Right atrium auricular region (tissue), 2 donors: ENCODE measurements at places on chromosomes 5 and 9. TPM values are rescaled to one million over a fixed set of nuclear protein-coding genes. Genes with fewer than 3 reads are reported as not detected.

DNA sequence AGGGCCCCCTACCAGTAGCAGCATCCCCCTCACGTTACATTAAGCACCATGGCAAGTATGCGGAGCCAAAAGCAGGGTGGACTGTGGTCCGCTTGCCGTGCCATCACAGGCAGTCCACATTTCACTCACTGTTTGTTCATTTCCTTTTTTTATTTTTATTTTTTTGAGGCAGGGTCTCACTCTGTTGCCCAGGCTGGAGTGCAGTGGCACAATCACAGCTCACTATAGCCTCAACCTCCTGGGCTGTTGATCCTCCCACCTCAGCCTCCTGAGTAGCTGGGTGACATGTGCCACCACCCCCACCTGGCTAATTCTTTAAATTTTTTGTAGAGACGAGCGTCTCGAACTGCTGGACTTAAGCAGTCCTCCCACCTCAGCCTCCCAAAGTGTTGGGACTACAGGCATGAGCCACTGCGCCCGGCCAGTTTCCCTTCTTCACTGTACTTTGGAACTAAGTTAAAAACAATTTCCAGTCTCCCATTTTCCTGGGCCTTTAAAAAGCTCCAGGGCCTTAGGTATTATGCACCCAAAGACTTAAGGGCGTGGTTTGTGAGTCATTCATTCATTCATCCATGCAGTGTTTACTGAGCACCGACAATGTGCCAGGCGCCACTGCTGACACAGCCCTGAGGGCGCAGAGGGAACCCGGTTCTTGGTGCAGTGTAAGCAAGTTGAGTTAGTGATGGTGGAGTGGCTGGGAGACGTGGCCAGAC lies 19.9 kb downstream of the PRRX2 start:
- no peaks in the 10 kb centered on the region for H3K4me1 ChIP-seq
- H3K4me3 ChIP-seq = no peak overlapping the region
- H3K27ac ChIP-seq = no peak overlapping the region
- H3K27me3 ChIP-seq = no peaks in the 10 kb centered on the region
- DNase-seq = no peak
- no peaks in the 10 kb centered on the region for H3K36me3 ChIP-seq

DNA sequence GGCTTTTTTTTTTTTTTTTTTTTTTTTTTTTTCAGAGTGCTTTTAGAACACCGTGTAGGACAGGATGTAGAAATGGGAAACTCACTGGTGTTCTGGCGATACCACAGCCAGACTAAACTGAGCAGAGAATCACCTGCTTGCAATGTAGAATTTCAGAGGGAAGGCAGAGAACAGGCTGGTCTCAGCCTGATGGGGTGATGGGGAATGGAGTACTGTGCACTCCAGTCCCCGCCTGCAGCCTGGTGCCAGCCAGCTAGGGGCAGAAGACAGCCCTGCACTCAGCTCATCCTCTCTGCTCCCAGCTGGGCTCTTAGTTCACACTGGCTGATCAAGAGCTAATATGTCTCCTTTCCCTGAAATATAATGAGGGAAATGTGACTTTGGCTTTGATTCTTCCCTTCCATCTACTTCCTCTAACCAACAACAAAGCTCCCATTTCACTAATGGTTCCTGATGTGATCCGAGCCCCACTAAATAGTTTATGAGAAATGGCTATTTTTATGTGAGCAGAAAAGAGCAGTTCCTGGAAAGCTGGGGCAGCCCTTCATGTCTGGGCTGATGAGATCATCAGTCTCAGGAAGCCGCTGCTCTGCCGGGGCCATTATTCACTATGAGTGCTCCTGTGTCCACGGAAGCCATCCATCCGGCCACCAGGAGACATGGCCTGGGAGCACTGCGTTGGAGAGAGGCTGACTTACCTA lies 209.7 kb downstream of the GADD45G start:
- peak; percentile 58 for DNase-seq
- H3K36me3 ChIP-seq = no peaks in the 10 kb centered on the region
- no peaks in the 10 kb centered on the region for H3K27me3 ChIP-seq
- no peak overlapping the region for H3K27ac ChIP-seq
- H3K4me3 ChIP-seq = no peak overlapping the region
- H3K4me1 ChIP-seq = peaks cover 37% of the 10 kb centered on the region

DNA sequence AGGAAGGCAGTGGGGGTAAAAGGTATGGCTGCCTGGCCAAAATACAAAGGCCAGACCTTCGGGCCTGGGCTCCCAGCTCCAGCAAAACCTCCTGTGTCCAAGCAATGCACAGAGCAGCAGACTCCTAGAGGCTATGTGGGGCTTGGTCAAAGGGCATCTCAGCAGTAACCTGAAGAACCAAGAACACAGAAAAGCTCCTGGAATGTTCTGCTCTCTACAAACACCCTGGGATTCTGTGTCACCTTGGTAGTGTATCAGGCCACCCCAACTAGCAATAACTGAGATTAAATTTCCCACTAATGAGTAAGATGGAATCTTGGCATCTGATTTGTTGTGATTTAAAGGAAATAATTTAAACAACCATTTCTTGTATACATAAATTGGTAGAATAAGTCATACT lies 158.6 kb downstream of the GLIS3 start:
- no peak for DNase-seq
- H3K4me1 ChIP-seq = no peaks in the 10 kb centered on the region
- H3K36me3 ChIP-seq = no peaks in the 10 kb centered on the region
- H3K4me3 ChIP-seq = no peak overlapping the region

- H3K36me3 ChIP-seq = peaks cover 58% of the 10 kb centered on the region
- H3K4me3 ChIP-seq = no peak overlapping the region
- H3K27me3 ChIP-seq = no peaks in the 10 kb centered on the region
- H3K27ac ChIP-seq = no peak overlapping the region
- DNase-seq = peak; percentile 32
Measured at GRCh38 chr9:92649007-92649406, 20.9 kb downstream of the IPPK start.

- no peak for DNase-seq
- no peaks in the 10 kb centered on the region for H3K4me1 ChIP-seq
- no peaks in the 10 kb centered on the region for H3K27me3 ChIP-seq
- no peak overlapping the region for H3K4me3 ChIP-seq
- H3K36me3 ChIP-seq = no peaks in the 10 kb centered on the region
Measured at GRCh38 chr5:91478096-91478495, 95.0 kb upstream of the ARRDC3 start.

DNA sequence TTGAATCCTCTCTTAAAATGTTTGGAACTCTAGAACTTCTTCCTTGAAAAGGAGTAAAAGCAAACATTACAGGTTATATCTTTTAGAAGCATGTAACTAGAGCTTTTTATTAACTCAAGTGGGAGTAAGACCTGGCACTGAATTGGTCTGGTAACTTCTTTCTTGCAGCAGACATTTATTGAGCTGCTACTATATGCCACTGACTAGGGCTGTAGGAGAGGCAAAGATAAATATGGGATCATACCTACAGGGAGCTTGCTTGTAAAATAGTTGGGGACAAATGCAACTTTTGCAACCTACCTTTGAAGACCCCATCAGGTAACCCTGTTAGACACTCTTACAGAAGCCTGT lies 231.9 kb upstream of the TUT7 start:
- H3K27me3 ChIP-seq = no peaks in the 10 kb centered on the region
- no peaks in the 10 kb centered on the region for H3K4me1 ChIP-seq
- H3K36me3 ChIP-seq = no peaks in the 10 kb centered on the region
- no peak overlapping the region for H3K4me3 ChIP-seq
- peak overlapping the region; percentile 52 for H3K27ac ChIP-seq

GRCh38 chr5:163106098-163106497 lies 331.3 kb upstream of the CCNG1 start:
- no peak overlapping the region for H3K27ac ChIP-seq
- H3K4me1 ChIP-seq = no peaks in the 10 kb centered on the region
- no peaks in the 10 kb centered on the region for H3K27me3 ChIP-seq
- DNase-seq = no peak
- H3K4me3 ChIP-seq = no peak overlapping the region

DNA sequence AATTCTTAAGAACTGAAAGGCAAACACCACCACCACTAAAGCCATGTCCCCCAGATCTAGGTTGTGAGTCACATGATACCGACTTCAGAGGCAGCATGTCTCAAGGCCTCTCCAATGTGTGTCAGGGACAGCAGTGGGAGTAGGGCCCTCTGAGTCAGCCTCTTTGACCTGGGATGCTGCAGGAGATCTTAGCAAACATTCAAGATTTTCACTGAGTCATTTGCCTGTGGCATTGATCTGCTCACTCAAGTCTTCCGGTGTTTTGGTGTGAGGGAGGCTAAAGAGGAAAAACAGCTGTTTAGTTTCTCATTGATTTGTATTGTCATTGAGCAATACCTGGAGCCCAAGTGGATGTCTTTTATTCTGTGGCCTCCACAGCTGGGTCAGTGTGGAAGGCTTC lies 36.1 kb downstream of the TMC1 start:
- no peak overlapping the region for H3K27ac ChIP-seq
- no peaks in the 10 kb centered on the region for H3K27me3 ChIP-seq
- H3K36me3 ChIP-seq = no peaks in the 10 kb centered on the region
- no peaks in the 10 kb centered on the region for H3K4me1 ChIP-seq

DNA sequence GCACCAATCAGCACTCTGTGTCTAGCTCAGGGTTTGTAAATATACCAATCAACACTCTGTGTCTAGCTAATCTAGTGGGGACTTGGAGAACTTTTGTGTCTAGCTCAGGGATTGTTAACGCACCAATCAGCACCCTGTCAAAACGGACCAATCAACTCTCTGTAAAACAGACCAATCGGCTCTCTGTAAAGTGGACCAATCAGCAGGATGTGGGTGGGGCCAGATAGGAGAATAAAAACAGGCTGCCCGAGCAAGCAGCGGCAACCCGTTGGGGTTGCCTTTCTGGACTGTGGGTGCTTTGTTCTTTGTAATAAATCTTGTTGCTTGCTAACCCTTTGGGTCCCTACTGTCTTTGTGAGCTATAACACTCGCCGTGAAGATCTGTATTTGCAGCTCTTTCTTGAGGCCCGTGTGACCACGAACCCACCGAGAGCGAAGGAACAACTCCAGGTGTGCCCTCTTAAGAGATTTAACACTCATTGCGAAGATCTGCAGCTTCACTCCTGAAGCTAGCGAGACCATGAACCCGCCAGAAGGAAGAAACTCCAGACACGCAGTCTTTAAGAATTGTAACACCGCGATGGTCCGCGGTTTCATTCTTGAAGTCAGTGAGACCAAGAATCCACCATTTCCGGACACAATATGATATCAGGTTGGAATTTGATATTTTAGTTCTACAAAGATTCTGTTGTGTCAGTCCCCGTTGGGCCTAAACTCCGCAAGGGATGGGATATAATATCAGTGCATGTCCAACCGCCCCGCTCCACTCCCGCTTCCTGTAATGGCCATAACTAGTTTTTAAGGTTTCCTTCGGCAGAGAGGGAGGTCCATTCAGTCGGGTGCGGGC lies 740 bp upstream of the TRMT10B start:
- H3K27ac ChIP-seq = peak overlapping the region; percentile 76
- H3K36me3 ChIP-seq = no peaks in the 10 kb centered on the region

DNA sequence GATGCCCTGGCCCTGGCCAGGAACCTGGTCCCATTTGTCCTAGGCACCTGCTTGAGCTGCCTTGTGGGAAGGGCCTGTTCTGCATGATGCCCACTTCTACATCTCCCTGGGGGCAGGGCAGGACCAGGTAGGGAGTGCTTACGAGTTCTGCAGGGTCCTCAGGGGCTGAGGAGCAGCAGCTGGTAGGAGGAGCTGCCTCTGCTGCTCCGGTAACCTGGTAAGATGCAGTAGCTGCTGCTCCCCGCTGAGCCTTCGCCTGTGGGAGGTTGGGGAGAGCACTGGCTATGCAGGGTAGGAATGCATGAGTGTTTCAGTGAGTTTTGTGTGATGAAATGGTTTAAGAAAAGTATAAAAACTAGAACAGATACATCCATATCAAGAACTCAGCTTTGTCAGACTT lies 13.6 kb downstream of the LRRC8A start:
- peaks cover 63% of the 10 kb centered on the region for H3K36me3 ChIP-seq
- H3K4me3 ChIP-seq = no peak overlapping the region
- H3K27me3 ChIP-seq = no peaks in the 10 kb centered on the region
- H3K27ac ChIP-seq = no peak overlapping the region
- peaks cover 56% of the 10 kb centered on the region for H3K4me1 ChIP-seq

DNA sequence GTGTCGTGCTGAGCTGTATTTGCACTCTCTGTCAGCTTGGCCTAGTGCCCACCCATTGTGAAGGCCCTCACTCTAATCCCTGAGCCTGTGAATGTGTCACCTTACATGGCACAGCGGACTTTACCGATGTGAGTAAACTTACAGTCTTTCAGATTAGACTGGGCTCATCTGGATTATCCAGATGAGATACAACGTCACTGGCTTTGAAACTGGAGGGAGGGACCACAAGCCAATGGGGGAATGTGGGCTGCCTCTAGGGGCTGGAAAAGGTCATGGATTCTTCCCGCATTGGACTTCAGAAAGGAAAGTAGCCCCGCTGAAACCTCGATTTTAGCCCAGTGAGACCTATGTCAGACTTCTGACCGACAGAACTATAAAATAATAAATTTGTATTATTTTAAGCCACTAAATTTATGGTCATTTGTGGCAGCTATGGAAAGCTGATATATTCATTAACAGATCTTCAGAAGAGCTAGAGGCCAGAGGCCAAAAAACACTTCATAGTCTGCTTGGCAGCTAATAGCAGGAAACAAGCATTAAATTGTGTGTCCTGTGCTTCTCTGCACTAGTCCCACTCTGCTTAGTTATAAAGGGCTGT lies 139.0 kb upstream of the GAS1 start:
- no peaks in the 10 kb centered on the region for H3K4me1 ChIP-seq
- no peak overlapping the region for H3K27ac ChIP-seq
- no peaks in the 10 kb centered on the region for H3K36me3 ChIP-seq
- no peak overlapping the region for H3K4me3 ChIP-seq

DNA sequence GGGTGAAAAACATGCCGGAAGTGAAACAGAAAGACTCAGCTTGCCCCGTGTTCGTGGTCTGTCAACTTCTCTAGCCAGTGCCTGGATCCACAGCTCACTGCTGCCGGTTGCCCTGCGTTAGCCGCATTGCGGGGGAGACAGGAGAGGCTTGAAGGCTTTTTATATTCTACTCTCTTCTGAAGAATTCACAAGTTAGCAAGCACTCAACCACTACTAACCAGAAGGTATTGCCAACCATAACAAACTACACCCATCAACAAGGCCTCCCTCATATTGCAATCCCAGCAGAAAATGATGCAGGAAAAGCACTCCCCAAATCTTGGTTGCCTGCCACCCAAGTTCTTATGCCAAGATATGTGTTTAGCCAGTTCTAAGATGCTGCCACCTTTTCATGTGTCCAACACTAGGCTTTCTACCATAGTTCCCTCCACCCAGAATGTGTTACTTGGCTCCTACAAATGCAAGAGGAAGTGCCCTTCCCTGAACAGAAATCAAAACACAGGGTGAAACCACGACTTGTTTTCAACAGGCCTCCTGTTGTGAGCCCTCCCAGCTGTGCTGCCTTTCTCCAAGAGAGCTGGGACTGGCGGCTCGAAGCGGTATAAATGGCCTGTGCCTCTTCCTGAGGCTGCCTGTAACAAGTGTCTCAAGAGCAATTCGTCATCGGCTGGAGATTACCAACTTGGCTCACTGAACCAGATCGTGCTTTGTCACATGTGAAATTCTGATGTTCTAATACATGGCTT lies 129.0 kb downstream of the SNX18 start:
- DNase-seq = peak; percentile 94
- H3K27ac ChIP-seq = peak overlapping the region; percentile 60
- H3K36me3 ChIP-seq = no peaks in the 10 kb centered on the region
- H3K27me3 ChIP-seq = no peaks in the 10 kb centered on the region
- H3K4me1 ChIP-seq = no peaks in the 10 kb centered on the region

GTF3C4 gene
- 8.6 TPM for total RNA-seq

FAM221B gene
- not detected for total RNA-seq

CTSV gene
- total RNA-seq = not detected

BNC2 gene
- total RNA-seq = 68.3 TPM
